ENCODE measurements at places on chromosomes 6 and 20.

- no peak for ATAC-seq
Observed at GRCh38 chr6:149634315-149634714, 14.2 kb downstream of the KATNA1 start.

DNA sequence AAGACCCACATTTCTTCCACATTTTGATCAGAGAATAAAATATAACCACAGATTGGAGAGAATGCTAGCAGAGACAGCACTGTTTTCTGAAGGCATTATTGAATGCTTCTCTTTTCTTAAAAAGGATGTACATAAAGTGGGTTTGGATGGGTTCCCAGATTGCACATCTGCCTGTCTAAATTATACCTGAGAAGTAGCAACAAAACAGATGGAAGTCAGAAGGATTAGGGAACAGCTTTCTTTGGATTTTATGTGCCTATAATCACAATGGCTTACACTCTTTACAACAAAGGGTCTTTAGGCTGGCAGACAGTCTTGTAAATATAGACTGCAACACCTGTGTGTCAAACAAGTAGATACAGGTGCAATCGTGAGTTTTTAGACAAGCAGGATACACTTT is 622.2 kb upstream of the MANEA start:
- ATAC-seq, result no peak

DNA sequence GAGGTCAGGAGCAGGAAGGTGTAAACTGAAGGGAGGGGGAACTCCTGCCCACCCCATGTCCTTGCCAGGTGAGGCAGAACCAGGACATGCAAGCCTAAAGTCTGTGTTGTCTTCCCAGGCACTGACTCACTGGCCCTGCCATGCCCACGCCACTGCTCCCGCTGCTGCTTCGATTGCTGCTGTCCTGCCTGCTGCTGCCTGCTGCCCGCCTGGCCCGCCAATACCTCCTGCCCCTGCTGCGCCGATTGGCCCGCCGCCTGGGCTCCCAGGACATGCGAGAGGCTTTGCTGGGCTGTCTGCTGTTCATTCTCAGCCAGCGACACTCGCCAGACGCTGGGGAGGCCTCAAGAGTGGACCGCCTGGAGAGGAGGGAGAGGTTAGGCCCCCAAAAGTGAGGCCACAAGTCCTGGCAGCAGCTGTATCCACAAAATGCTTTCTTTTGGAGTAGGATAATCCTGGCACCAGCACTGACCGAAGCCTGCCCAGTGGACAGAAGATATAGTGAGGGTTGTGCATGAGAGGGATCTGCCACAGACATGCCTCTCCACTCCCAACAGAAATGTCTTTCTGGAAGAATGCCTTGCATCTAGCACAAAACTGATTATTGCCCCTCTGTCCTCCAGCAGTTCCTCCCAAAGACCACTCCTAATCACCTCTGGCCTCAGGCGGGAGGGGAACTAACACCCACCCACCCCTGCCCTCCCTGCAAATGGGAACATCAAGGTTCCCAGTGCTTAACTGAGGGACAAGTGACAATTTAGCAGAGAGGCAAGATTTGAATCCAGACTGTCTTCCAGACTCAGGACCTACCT is 812 bp downstream of the MYMX start:
- ATAC-seq, result no peak

- ATAC-seq, result no peak
Observed at GRCh38 chr20:3010985-3011723, 32.3 kb upstream of the GNRH2 start.

GRCh38 chr6:112680091-112680490 is 333.0 kb downstream of the RFPL4B start:
- ATAC-seq, result no peak

GRCh38 chr6:161128680-161129196 is 137.2 kb downstream of the MAP3K4 start:
- ATAC-seq, result no peak

- no peak for ATAC-seq
Observed at GRCh38 chr6:15434263-15434662, 188.4 kb downstream of the JARID2 start.

- no peak for ATAC-seq
Observed at GRCh38 chr20:40703975-40704530, 15.0 kb upstream of the MAFB start.

GRCh38 chr20:47674686-47675085 is 110.6 kb downstream of the SULF2 start:
- ATAC-seq, result no peak

DNA sequence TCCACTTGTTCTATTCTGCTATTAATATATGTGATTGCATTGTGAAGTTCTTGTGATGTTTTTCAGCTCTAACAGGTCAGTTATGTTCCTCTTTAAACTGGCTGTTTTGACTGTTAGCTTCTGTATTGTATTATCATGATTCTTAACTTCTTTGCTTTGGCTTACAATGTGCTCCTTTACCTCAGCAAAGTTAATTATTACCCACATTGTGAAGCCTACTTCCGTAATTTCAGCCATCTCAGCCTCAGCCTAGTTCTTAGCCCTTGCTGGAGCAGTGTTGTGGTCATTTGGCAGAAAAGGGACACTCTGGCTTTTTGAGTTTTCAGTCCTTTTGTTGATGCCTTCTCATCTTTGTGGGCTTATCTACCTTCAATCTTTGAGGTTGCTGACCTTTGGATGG is 440.2 kb downstream of the TBC1D32 start:
- ATAC-seq, result no peak

- ATAC-seq, result no peak
Observed at GRCh38 chr20:63166193-63167020, 49.5 kb downstream of the YTHDF1 start.

- no peak for ATAC-seq
Observed at GRCh38 chr6:36662827-36663256, 15.7 kb upstream of the CDKN1A start.

DNA sequence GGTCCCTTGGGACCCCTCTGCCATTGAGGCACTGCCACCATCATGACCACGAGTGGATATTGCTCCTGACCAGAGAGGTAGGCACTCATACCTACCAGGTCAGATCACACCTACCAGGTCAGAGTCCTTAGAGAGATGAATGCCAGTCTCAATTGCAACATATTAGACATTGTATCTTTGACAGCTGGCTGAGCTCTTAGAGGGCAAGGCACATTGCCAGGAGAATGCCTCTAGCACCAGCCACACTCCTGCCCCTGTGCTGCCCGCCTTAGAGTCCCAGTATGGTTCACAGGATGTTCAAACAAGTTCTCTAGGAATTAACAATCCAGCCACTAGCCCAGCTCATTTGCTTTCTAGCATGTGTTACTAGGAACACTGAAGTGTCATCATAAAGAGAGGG is 65.9 kb downstream of the TMEM244 start:
- ATAC-seq, result no peak

DNA sequence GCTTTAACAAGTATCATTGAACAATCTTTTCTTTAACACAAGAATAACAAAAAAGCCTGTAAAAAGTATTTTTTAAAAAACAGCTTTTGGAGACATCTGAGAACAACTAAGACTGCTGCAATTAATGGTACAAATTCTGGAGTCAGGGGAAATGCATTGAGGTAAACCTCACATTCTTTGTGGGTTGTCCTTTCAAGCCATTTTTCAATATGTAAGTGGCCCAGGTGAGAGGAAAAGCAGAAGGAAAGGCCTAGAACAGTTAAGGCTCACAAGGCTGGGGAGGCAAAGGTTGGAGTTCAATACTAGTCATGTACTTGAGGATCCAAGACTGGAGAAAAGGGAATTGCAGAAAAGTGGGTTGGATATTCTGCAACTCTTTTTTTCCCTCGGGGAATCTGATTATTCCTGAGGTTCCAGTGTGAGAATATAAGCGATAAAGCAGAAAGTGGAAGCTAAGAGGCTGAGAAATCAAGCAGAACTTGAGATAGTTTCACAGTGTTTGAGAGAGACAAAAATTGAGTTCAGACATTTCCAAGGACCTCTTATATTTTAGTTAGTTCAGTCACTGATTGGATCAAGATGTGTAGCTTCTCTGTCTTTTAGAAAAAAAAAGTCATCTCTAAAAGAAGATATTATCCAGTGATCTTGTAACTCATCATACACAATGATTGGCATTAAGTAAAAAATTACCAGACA is 25.0 kb upstream of the TXLNB start:
- ATAC-seq, result no peak

DNA sequence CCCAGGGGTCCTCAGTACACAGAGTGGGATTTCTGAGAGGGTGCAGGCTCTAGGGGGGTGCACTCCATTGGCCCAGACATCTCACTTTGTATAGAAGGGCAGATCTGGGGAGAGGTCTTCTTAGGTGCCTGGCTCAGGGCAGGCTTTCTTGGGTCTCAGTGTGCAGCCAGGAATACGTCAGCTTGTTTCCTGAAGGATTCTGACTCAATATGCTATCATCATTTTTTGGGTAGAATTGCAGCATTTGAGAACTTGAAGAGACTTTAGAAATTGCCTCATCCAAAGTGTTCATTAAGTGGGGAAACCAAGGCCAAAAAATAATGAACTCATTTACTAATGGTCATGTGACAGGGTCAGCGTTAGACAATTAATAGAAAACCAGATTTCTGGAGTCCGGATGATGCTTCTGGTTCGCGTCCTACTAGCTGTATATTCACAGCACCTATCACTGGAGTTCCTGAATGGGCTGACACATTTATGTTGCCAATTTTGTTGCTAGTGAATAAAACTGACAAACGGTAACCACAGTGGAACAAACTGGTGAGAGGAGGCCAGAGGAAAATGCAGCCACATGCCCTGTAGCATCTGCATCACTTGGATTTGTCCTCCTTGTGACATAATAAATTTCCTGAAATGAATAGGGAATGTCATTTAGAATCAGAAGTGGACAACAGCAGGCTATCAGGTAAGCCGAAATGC is 238.9 kb downstream of the TBC1D7 start:
- ATAC-seq, result peak; percentile 41

- no peak for ATAC-seq
Observed at GRCh38 chr6:110690106-110690654, 125.1 kb downstream of the CDK19 start.

- no peak for ATAC-seq
Observed at GRCh38 chr20:6530779-6531315, 236.6 kb upstream of the BMP2 start.

DNA sequence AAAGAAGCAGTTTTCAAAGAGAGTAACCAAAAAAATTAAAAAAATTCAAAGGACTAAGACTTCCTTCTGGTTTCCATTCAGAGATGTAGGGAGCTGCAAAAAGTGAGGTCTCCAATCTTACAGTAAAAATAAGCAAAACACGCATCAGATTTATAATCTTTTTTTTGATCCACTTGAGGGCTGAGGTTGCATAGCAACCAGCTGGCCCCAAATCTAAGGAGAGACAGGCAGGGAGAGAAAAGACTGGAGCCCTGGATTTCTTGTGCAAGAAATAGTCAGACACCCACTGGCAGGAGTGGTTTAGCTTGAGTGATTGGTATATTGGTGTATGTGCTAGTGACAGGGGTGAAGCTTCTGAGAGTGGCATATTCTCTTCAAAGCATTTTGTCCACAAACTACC is 135.9 kb upstream of the FUT9 start:
- ATAC-seq, result no peak

- no peak for ATAC-seq
Observed at GRCh38 chr6:36139991-36140710, 9.8 kb downstream of the MAPK13 start.

DNA sequence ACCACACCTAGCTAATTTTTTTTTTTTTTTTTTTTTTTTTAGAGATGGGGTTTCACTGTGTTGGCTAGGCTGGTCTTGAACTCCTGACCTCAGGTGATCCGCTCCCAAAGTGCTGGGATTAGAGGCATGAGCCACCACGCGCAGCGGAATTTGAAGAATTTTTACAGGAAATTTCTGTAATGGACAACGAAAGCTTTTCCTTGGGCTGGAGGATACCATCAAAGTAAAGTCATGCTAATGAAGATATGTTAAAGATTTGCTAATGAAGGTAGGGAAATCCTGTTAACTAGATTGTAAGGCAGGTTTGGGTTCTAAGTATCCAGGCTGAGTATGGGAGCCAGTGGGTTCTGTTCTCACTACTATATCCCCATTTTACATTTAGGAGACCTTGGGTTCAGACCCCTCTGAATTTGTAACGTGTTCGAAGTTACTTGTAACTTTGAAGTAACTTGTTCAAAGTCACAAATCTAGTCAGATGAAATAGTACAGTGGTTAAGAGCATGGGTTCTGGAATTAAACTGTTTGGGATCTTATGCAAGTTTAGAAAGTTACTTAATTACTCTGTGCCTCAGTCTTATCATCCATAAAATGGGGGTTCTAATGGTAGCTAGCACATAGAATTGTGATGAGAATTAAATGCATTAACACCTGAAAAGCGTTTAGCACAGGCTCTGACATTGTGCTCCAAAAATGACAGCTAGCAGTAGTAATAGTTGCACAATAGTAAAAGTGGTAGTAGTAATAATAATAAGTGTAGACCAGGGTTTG is 123.4 kb upstream of the GPR6 start:
- ATAC-seq, result no peak

DNA sequence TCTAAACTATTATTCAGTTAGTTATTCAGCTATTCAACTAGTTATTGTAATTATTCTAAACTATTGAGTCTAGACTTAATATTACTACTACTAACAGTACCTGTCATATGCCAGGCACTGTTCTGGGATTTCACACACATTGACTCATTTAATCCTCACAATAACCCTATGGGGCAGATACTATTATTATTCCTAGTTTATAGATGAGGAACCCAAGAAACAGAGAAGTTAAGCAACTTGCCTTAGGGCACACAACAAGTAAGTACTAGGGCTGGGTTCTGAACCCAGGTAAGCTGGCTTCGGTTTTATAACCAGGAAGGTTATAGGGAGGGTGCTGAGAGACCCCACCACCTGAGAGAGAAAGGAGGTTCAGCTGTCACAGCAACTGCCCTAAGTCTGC is 7.8 kb downstream of the TEAD3 start:
- ATAC-seq, result no peak

- ATAC-seq, result no peak
Observed at GRCh38 chr6:128098000-128098581, 197.2 kb upstream of the THEMIS start.

DNA sequence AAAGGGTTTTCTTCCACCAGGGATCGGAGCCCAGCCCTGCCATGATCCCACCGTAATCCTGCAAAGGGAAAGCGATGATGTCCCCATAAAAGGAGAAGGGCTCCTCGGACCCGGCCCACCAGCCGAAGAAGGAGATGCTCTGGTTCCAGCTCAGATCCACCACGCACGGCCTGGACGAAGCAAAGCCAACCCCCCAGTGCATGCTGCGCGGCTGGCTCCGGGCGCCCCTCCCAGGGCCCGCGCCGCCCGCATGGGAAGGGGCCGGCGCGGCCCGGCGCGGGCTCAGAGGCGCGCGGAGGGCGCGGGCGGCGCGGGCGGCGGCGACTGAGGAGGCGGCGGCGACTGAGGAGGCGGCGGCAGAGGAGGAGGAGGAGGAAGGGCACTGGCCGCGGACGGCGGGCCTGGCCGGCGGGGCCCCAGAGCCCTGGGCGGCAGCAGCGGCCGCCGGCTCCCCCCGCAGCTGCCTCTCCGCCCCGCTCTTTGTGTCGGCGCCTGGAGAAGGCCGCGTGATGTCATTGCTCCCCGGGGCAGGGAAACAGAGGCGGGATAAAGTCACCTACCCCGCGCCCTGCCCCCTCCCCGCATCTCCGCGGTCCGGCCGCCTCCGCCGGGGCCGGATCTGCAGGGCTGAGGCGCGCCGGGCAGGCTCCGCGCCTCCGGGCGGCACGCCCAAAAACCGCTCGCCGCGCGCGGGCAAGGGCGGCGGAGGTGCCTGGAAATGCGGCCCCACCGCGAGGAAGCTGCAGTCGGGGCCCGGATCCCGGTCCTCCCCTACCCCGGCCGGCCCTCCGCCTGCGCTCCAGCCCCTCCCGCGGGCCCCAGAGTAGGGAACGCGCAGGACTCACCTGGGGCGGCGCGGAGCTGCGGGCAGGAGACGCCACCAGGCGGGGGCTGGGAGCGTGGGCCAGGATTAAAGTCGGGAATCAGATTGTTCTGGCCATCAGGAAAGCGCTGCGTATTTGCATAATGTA is at the start of gene FAXC:
FAXC (minus strand) TSS at position 504 of the 971 bp plus-strand sequence; CDS start at position 202, 302 bp downstream.
- ATAC-seq, result peak; percentile 80

Measured in gastroesophageal sphincter (tissue), 4 donors.